ENCODE measurements at places on chromosomes 12 and 14.

DNA sequence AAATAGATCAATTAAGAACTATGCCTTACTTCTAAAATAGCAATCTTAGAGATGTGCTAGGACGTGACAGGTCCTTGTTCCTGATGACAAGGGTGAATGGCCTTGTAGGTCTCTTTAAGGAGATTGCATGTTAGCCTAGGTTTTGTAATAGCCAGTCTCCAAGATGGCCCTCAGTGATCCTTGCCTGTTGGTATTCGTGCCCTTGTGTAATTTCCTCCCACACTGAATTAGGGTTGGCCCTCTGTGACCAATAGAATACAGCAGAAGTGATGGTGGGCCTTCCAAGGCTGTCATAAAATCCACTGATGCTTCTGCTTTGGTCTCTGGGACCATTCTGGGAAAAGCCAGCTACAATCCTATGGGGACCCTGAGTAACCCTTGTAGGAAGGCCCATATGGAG lies 38.2 kb upstream of the SNX6 start:
- DNase-seq, result no peak

DNA sequence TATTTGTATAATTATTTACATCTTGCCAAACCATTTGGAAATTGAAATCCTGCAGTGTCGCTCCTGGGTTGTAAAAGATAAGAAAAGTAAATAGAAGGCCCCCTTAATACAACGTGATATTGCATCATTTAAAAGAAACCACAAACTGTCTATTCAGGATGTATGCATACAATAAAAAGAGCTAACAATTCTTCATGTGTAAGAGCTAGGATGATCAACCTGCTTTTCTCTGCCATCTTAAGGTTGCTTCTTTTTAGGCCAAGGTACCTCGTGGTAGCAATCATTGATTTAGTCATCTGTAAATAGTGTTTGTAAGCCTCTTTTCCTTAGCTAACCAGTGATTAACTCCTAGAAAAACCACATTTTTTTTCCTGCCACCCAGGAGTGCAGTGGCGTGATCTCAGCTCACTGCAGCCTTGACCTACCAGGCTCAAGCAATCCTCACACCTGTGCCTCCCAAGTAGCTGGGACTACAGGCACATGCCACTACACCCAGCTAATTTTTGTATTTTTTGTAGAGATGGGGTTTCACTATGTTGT lies 3.3 kb upstream of the USP44 start:
- no peak for DNase-seq

DNA sequence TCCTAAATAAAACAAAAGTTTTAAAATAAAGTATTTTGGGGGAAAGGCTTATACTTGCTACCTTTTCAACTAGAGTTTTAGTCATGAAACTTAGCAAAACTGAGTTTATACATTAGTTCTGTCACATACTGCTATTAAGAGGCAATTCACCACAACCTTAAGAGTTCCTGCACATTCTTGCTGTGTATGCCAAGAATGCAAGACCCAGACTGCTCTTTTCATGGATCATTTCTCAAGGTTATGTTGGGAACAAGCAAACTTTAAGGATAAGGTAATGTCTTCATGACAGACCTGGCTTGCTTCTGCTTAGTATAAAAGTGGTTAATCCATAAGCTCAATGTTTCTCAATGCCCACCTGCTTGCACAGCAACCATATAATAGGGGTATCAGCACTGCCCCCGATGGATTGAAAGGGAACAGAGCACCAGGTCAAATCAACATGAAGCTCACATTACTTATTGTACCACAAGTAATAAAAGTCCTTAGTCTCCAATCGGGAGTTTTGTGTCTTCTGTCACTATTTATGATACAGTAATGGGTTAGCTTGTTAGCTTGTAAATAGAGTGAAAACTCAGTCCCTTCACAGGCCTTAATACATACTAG lies 67.6 kb downstream of the KIF21A start:
- no peak for DNase-seq

- DNase-seq, result no peak
Measured at GRCh38 chr12:81222846-81223592, 145.1 kb downstream of the ACSS3 start.

DNA sequence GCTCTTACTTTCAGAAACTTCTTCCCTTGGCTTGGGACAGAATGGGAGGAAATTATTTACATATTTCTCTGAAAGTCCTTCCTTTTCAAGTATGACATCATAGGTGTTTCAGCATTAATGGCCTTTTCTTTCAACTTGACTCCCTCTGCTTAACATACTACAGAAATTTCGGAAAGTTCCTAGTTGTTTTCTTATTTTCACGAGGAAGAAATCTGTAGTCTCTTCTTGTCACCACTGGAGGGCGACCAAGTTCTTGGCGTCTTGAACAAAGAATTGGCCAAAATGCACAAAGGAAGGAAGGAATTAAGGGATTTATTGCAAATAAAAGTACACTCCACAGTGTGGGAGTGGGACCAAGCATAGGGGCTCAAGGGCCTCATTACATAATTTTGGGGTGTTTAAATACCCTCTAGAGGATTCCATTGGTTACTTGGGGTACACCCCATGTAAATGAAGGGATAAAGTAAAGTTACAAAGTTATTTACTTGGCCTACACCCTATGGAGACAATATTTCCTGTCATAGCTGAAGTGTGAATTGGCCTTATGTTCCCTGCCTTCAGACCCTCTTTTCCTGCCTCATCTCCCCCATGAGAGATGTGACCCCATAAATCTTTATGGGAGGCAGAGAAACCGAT lies 70.4 kb downstream of the RPL10L start:
- no peak for DNase-seq

GRCh38 chr12:122788387-122788786 lies 14.0 kb downstream of the CCDC62 start:
- DNase-seq, result no peak

- no peak for DNase-seq
Measured at GRCh38 chr14:73696466-73697400, 17.5 kb downstream of the PNMA1 start.
